ENCODE measurements at places on chromosomes 7 and 10. TPM values are rescaled to one million over a fixed set of nuclear protein-coding genes. Genes with fewer than 3 reads are reported as not detected.

DNA sequence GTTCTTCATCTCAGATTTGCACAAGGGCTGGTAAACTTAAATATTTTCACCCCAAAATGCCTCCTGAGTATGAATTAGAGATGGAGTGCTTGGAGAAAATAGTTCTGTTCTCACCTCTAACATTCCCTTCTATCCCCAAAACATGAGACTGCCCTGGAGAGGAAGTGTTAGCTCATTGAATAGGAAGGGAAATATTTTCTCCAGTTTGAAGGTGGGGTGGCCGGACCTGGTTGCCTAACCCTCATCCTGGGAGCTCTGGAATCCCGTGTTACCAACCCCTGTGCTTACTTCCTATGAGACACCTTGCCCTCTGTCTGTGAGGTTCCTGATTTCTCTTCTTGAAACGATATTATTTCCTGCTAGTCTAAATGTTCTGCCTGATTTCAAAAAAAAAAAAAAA, 779 bp downstream of the IFIT2 start:
- DNase-seq = no peak

DNA sequence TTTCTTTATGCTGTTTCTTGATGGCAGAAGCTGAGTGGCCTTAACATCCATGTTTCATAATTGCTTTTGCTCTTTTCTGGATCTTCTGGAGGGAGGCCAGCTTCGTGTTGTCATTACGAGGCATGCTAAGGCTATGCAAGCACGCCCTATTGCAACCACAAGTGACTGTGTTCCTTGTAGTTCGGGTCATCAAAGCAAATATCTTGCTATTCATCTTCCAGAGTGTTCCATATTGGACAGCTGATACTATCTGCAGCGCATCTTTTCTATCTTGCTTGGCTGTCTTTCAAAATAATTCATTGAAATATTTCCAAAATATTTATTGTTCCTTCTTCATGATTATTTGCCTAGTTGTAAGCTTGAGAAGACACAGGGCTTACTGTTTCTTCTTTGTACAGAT, 5.0 kb downstream of the EPHB6 start:
- no peak for DNase-seq

DNA sequence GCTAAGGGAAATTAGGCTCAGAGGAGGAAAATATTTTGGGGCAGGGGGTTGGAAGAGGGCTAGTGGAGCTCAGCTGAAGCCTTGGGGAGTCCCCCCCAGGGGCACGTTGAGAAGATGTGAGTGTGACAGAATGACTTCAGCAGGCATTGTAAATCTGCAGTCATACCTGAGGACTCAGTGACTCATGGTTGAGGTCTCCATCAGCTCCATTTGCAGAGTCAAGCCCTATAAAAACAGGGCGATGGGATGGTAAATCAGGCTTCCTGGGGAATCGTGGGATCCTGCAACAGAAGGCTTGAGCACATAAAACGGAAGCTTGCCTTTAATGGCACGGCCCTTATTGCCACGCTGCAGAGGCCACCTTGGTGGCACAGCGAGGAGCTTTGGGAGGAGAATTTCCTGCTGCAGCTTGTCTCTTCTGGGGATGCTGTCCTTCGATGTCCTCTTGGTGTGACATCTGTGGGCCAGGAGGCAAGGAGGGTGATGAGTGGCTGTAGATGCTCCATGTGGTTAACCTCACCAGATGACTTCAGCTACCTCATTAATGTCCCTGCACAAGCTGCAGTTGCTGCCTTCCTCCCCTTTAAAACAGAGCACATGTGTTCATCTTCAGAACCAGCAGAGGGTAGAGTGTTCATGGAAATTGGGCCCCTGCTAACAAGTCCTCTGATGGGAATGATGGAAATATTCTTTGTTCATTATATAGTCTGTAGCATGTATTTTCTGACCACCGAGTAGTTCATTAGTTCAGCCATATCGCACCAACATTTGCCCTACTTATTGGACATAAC, 285.9 kb downstream of the LRMDA start:
- DNase-seq = peak; percentile 15

DNA sequence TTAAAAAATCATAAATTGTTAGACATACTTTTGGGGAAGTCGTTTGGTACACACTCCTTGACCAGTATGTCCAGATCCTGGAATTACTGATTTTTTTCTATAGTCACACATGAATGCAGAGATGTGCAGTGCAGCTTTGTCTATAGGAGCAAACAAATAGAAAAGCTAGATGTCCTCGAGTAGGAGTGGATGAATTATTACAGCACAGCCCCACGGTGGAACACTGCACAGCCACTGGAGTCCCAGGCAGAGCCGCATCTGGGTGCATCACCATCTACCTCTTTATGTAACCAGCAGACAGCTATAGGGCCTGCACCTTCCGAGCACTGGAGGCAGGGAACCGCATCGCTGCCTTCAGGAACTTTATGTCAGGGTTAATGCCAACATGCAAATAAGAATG, 17.0 kb upstream of the RET start:
- no peak for DNase-seq

DNA sequence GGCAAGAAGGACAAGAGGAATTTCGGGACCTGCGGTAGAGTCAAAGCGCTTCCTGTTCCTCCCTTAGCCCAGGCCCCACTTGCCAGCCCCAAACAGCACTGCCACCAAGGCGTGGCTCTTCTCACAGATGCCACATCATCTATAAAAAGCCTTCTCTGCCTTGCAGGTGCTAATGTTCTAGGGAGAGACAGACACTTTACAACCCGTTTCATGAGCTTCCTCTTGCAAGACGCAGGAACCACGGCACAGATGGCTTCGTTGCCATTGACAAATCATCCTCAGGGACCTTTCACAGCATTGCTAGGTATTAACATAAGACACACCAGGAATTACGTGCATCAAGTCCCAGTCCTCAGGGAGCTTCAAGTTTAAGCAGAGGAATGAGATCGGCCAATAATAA, 180.9 kb downstream of the JCAD start:
- no peak for DNase-seq

GRCh38 chr10:60717852-60718251, 60.4 kb upstream of the CDK1 start:
- DNase-seq = no peak

DNA sequence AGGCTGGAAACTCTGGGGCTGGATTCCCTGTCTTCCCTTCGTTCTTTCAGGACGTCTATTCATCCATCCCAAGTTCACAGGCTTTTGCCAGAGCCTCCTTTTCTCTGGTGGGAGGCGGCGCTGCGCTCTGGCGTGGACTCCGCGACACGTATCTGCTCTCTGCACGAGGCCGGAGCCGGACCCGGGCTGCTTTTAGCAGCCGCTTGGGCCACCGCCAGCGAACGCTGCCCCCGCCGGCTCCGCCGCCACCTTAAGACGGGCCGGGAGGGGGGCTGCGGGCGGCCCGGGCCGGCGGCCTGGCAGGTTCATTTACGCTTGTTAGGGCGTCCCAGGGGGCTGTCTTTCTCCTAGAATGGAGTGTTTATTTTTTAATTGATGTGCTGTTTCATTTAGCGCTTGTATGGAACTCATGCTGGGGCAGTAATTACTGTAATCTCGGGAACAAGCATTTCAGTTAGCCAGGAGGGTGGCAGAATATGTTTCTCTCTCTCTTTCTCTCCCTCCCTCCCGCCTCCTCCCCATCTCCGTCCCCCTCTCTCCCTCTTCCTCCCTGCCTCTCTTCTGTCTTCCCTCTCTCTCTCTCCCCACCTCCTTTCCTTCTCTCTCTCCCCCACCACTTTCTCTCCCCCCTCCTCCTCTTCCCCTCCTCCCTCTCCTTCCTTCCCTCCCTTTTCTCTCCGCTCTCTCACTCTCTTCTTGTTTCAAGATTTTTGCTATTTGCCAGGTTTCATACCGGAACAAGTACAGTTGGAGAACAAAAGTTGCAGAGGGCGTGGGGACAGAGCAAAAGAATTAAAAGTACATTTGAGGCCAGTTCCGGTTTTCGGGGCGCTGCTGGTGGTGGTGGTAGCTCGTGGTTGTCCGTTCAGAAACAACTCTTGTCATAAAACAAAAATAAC, 1.3 kb upstream of the FZD8 start:
- DNase-seq = peak; percentile 94

The ZDHHC16 gene
- polyA plus RNA-seq = 34.4 TPM

The ZSCAN25 gene
- 15.0 TPM for polyA plus RNA-seq

The SFTPA1 gene
- not detected for polyA plus RNA-seq

The HOXA6 gene
- polyA plus RNA-seq = 6.1 TPM

The OR2A12 gene
- not detected for polyA plus RNA-seq

The PNLIPRP2 gene
- not detected for polyA plus RNA-seq

The SPDYE2B gene
- polyA plus RNA-seq = 1.7 TPM
